ENCODE measurements at places on chromosomes 13 and 19.
A peak's percentile ranks its signal among the peaks of the same experiment; 100 is the strongest.

DNA sequence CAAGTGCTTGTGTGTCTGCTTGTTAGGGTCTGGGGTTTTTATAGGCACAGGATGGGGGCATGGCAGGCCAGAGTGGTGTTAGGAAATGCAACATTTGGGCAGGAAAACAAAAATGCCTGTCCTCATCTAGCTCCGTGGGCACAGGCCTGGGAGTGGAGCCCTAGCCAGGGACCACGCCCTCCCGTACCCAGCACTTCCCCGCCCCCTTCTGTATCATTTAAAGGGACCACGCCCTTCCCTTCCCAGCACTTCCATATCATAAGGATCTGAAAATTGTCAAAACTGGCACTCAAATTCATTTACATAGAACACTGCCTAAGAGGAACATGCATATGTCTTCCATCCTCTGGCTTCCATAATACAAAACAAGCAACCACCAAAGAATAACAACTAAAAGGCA is 185.8 kb downstream of the B3GLCT start:
- ATAC-seq, result no peak

GRCh38 chr19:2248136-2249009 is 750 bp upstream of the AMH start:
- no peak for ATAC-seq

DNA sequence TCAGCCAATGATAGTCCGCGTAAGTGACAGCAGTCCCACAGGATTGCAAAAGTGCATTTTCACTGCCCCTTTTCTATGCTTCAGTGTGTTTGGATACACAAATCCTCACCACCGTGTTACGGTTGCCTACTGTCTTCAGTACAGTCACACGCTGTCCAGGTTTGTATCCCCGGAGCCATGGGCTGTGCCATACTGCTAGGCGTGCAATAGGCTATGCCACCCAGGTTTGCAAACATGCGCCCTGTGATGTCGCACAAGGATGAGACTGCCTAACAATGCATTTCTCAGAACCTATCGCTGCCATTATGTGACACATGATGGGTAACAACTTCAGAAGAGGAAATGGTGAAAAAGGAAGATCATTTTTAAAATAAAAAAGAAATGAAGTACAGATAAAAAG is 16.8 kb upstream of the ADPRHL1 start:
- ATAC-seq, result no peak

- no peak for ATAC-seq
These were observed 1.6 kb downstream of the JAK3 start for GRCh38 chr19:17846146-17846545.

- ATAC-seq, result no peak
These were observed 3.3 kb downstream of the TBC1D4 start for GRCh38 chr13:75478659-75479058.

DNA sequence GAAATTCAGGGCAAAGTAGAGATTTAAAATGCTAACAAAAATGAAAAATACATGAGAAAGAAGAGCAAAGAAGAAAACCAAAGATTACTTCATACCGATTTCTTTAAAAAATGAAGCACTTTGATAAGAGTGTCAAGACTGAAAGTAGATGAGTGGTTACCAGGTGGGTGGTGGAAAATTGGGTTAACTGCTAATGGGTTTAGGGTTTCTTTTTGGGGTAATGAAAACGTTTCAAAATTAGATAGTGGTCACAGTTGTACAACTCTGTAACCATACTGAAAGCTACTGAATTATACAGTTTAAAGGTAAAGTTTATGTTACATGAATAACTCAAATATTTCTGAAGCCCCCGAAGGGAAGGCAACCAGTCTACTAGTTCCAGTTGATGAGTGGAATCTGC is 179.4 kb downstream of the NDFIP2 start:
- ATAC-seq, result no peak

DNA sequence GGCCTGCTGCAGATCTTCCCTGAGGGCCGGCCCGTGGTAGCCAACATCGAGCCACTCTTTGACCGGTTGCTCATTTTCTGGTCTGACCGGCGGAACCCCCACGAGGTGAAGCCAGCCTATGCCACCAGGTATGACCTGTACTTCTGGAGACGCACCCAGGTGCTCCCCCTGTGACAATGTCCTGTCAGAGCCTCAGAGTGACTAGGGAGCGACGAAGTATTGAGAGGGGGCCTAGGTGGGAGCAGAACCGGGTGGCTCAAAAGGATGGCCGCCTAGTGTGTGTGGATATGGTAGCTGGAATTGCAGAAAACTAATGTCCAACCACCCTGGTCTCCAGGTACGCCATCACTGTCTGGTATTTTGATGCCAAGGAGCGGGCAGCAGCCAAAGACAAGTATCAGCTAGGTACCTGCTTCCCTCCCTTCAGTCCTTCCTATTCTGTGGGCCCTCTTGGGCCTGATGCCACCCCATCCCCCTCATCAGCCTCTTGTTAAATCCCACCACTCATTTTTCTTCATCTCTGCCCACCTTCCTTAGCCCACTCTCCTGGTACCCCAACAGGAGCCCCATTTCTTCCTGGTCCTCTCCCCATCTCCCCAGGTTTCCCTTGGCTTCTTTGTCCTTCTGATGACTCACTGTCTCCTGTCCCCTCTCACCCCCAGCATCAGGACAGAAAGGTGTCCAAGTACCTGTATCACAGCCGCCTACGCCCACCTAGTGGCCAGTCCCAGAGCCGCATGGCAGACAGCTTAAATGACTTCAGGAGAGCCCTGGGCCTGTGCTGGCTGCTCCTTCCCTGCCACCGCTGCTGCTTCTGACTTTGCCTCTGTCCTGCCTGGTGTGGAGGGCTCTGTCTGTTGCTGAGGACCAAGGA is 8.4 kb downstream of the EGLN2 start:
- ATAC-seq, result no peak

- no peak for ATAC-seq
These were observed 13.1 kb upstream of the CEACAM19 start for GRCh38 chr19:44658069-44658733.

- ATAC-seq, result peak; percentile 49
These were observed 8.7 kb downstream of the SHKBP1 start for GRCh38 chr19:40585241-40585981.

DNA sequence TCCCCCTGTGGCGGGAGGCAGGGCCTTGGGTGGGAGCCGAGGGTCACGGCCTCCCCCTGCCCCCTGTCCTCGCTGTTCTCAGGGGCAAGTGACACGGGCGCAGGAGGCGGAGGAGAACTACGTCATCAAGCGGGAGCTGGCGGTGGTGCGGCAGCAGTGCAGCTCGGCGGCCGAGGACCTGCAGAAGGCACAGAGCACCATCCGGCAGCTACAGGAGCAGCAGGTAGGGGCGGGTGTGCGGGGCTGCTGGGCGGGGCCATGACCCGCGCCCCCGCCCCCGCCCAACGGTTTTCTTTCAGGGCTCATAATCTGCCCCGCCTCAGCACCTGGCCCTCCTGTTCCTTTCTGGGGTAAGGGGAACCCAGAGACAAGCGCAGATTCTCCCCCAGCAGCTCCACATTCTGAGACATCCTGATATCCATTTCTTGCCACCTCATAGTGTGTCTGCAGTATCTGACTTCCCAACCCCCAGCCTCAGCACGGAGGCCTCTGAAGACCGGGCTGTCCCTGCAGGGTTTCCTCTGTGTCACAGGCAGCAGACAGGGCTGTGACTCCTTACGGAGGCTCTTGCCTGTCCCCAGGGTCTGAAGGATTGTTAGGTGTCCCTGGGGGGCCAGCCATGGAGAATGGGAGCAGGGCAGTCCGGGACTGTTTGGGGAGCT is 15.9 kb downstream of the PRR36 start:
- ATAC-seq, result no peak

GRCh38 chr13:98325724-98326123 is 148.7 kb upstream of the RNF113B start:
- no peak for ATAC-seq

- peak; percentile 49 for ATAC-seq
These were observed 21.8 kb downstream of the DCAF15 start for GRCh38 chr19:13974073-13974472.

- ATAC-seq, result no peak
These were observed 14.8 kb downstream of the ARL11 start for GRCh38 chr13:49643035-49643646.

DNA sequence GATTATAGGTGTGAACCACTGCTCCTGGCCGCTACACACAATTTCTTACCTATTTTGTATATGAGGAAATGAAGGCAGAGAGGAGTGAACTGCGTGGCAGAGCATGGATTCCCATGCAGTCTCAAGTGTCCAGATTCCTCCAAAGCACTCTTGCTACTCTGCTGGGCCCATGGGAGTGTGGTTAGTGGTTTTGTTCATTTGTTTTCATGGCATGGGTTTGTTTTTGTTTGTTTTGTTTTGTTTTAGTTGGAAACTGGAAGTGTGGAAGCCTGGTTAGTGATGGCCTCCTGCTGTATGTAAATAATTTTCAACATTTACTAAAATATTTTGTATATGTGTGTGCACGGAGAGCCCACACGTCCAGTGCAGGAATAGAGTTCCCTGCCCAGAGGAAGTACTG is 61.3 kb upstream of the LRCH1 start:
- no peak for ATAC-seq

DNA sequence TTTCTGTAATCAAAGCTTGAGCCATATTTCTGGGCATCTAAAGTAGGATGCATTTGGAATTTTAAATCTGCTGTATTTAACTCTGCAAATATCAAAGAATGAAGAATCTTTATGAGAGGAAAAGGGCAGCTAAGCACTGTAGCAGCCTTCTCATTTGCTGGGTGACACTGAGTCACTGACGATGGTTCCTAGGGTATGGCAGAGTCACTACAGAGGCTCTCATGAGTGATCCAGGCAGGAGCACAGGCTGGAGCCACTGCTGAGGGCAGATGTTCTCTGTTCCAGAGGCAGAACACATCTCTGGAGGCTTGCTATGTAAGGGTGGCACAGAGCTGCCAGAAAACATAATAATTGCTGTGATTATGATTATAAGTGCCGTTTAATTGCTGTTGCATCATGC is 340.7 kb upstream of the HTR2A start:
- no peak for ATAC-seq

GRCh38 chr19:13778847-13779246 is 4.6 kb downstream of the C19orf53 start:
- no peak for ATAC-seq

- ATAC-seq, result peak; percentile 73
These were observed 28.1 kb upstream of the SIAH3 start for GRCh38 chr13:45879666-45880065.

- no peak for ATAC-seq
These were observed 59.8 kb downstream of the SLC7A9 start for GRCh38 chr19:32809754-32810153.

- no peak for ATAC-seq
These were observed 266.1 kb upstream of the TMTC4 start for GRCh38 chr13:100940658-100941057.

GRCh38 chr13:98957731-98958442 is 20.0 kb downstream of the DOCK9 start:
- ATAC-seq, result peak; percentile 27

GRCh38 chr13:106610486-106610885 is 42.5 kb upstream of the ARGLU1 start:
- ATAC-seq, result peak; percentile 89

- no peak for ATAC-seq
These were observed 28.1 kb upstream of the USP12 start for GRCh38 chr13:27199696-27200095.

DNA sequence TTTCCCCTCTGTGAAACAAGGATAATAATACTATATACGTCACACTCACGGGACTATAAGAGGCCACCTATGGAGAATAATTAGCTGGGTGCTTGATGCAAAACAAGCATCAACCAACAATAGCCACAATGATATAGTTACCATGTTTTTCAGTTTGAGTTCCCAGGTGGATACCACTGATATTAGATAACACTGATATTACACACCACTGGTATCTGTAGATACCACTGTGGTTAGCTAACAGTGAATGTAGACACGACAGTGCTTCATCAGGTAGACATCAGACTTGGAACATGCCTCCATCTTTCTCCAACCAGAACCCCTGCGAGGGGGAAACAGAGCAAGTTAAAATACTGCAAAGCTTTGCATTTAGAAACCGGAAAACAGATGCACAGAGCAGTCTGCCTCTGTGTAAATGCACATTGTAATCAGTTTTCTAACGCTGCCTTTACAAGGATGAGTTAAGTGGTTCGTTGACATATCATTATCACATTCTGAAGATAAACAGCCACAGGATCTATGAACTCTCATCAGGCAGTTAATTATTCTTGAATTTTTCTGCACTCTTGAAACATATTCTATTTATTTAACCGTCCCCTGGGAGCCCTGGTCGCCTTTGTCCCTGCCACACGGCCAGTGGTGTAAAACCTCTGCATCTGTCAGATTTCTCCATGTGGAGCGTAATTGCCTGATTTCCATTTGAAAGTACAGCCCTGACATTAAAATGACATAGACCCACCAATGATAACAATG is 80.7 kb downstream of the RNASEH2B start:
- no peak for ATAC-seq

DNA sequence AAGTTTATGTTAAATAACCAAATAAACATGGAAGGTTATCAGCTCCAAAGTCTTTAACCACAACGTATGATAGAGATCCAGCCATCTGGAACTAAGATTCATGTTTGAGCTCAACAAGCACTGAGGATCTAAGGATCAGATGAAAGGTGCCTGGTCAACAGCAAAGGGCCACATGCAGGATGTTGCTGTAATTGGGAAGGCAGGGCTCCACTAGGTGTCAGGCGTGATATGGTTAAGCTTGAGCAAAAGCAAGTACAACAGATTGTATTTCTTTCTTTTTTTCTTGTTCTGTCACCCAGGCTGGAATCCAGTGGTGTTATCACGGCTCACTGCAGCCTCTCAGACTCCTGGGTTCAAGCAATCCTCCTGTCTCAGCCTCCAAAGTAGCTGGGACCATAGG is 12.0 kb downstream of the EBPL start:
- ATAC-seq, result no peak

GRCh38 chr13:19592657-19593180 is 31.4 kb upstream of the TPTE2 start:
- ATAC-seq, result no peak

DNA sequence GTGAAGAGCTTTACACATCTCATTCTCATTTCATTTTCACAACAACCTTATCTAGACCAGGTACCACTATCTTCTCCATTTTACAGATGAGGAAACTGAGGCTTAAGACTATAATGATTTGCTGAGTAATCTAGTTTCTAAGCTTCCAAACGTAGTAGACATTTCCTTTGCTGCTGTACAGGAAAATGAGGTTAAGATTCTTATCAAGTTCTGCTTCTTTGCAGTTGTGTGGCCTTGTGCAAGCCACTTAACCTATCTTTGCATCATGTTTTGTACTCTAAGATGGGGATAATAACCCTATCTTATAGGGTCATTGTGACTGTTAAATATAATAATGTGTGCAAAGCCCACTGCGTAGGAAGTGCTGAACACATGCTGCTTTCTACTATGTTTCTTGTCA is 307.9 kb downstream of the HS6ST3 start:
- ATAC-seq, result no peak

DNA sequence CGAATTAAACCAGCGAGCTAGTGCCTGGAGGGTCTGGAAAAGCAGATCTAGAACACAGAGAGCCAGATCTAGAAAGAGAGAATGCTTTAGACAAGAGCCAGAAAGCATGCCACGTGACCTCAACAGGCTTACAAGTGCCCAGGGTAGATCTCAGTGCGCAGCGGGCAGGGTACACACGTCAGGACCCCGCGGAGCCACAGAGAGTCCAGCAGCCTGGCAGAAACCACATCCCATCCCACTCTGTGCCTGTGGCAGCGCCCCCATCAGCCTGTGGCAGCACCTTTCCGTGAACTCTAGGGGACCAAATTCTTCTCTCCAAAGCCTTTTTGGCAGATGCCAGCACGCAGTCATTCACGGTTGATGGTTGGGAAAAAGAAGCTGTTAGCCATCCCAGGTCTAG is 5.9 kb downstream of the ARHGEF1 start:
- ATAC-seq, result no peak

- ATAC-seq, result no peak
These were observed 7.7 kb downstream of the AKAP8 start for GRCh38 chr19:15371786-15372380.

GRCh38 chr13:23963184-23963931 is 66.1 kb upstream of the C1QTNF9B start:
- no peak for ATAC-seq
